H1 (cell line): ENCODE measurements at places on chromosomes 13 and 19. TPM values are rescaled to one million over a fixed set of nuclear protein-coding genes. Genes with fewer than 3 reads are reported as not detected.

The MBD3L2 gene
- not detected in 2 replicates for polyA plus RNA-seq

The ZNF749 gene
- 15.2 and 20.4 TPM in 2 replicates for polyA plus RNA-seq

The WDR88 gene
- polyA plus RNA-seq, result not detected in 2 replicates

DNA sequence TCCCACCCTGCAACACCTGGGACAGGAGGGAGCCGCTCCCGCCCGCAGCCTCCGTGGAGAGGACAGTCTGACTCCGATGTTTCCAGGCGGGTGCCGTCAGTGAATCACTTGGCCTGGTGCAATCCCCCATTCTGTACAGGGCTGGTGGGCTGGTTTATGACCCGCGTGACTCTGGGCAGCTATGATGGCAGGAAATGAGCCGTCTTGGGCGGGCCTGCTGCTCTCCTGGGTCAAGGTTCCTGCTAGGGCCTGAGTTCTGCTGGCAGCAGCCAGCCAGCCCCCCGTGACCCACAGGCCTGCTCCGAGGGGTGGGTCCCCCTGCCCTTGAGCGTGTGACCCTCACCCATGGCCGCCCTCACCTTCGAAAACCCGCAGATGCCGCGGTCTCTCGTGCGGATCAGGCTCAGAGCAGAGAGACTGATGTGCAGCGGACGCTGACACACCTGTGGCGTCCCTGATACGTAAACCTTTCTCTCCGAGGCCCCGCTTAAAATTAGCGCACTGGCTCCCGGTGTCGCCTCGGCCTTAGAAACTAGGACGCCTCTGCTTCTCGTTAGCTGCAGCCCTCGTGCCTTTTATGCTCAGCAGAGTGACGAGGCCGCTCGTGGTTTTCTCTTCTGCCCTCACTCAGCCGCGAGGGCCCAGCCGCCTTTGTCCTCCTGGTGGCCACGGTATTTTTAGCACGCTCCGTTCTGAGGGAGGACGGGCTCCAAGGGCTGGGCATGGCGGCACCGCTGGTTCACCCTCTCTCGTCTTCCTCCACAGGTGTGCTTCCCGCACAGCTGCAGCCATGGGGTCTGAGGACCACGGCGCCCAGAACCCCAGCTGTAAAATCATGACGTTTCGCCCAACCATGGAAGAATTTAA lies 63.4 kb downstream of the KDM4B start:
- DNase-seq, result no peak

- peak; percentile 86 for DNase-seq
Measured at GRCh38 chr19:1725100-1726064, 27.9 kb upstream of the ONECUT3 start.

- no peak for DNase-seq
Measured at GRCh38 chr13:67355812-67356476, 125.8 kb upstream of the PCDH9 start.

GRCh38 chr19:48203794-48204628 lies 33.5 kb downstream of the ZSWIM9 start:
- DNase-seq, result peak; percentile 96

- peak; percentile 90 for DNase-seq
Measured at GRCh38 chr13:51814825-51815650, 11.1 kb upstream of the DHRS12 start.

- DNase-seq, result no peak
Measured at GRCh38 chr19:31312009-31312676, 37.1 kb downstream of the TSHZ3 start.

DNA sequence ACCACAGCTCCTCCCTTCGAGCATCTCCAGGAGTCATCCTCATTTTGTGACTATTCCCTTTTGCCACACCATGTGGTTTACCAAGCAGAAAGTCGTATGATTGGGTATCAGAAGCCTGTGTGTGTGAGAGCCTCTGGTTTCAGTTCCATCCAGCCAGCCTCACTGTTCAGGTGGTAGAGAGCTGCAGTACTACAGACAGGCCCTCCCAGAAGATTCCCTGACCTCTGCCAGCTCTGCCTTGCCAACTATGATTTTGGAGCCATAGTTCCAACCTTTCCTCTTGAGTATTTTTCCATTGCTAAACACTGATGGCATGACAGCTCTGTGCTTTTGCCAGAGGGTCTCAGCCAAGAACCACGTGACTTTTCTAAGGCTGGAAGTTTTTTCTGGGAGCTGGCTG lies 82.5 kb downstream of the DHRS12 start:
- no peak for DNase-seq

- DNase-seq, result no peak
Measured at GRCh38 chr19:11295665-11296245, at the start of gene TSPAN16. TSPAN16 (plus strand) TSS chr19:11296160; CDS start chr19:11296298, 138 bp downstream.

GRCh38 chr13:64755961-64756360 lies 2474.2 kb downstream of the PCDH9 start:
- no peak for DNase-seq

- no peak for DNase-seq
Measured at GRCh38 chr13:114087430-114087829, 45.0 kb downstream of the RASA3 start.
